Endothelial cell (in vitro differentiated cells): ENCODE measurements at places on chromosomes 7 and 10. TPM values are rescaled to one million over a fixed set of nuclear protein-coding genes. Genes with fewer than 3 reads are reported as not detected.

GNAT3 gene
- not detected for total RNA-seq

C7orf25 gene
- 5.0 TPM for total RNA-seq

CLDN4 gene
- total RNA-seq, result 1.6 TPM

KLF14 gene
- total RNA-seq, result not detected

ARHGEF5 gene
- 11.9 TPM for total RNA-seq

PKD1L1 gene
- total RNA-seq, result 4.8 TPM

TBX20 gene
- 0.36 TPM for total RNA-seq

FZD8 gene
- 45.9 TPM for total RNA-seq

DCLRE1A gene
- total RNA-seq, result 7.5 TPM

RAMP3 gene
- total RNA-seq, result 0.62 TPM

ZNF680 gene
- total RNA-seq, result 17.8 TPM

SSC4D gene
- 15.6 TPM for total RNA-seq

IFIT1B gene
- total RNA-seq, result not detected

CREB5 gene
- 5.6 TPM for total RNA-seq

- no peak for DNase-seq
- no peaks in the 10 kb centered on the region for H3K36me3 ChIP-seq
- H3K4me1 ChIP-seq, result peaks cover 17% of the 10 kb centered on the region
- no peak overlapping the region for H3K27ac ChIP-seq
- H3K27me3 ChIP-seq, result no peaks in the 10 kb centered on the region
Measured at GRCh38 chr7:39075210-39075609, 97.5 kb downstream of the POU6F2 start.

GRCh38 chr7:8371742-8372141 lies 61.7 kb upstream of the NXPH1 start:
- H3K4me3 ChIP-seq, result no peak overlapping the region
- DNase-seq, result no peak
- no peaks in the 10 kb centered on the region for H3K36me3 ChIP-seq
- no peaks in the 10 kb centered on the region for H3K27me3 ChIP-seq
- no peak overlapping the region for H3K27ac ChIP-seq
- no peaks in the 10 kb centered on the region for H3K4me1 ChIP-seq

DNA sequence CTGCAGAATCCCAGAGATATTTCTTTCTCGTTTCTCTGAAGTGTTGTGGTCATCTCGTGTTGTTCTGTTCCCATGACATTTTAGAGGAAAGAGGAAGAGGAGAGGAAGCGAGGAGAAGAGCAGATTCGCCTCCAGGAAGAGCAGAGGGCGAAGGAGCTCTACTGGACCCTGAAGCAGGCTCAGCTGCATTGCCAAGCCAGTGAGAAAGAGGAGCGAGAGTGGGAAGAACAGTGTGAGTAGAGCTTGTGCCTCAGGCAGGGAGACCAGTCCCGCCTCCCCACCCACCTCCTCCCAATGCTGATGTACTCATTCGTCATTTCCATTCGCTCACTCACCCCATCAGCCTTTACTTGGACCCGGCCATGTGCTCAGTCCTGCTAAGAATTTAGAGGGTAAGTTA lies 50.8 kb downstream of the SH2D4B start:
- peaks cover 7% of the 10 kb centered on the region for H3K36me3 ChIP-seq
- H3K27ac ChIP-seq, result no peak overlapping the region
- DNase-seq, result no peak

- H3K27me3 ChIP-seq, result no peaks in the 10 kb centered on the region
- DNase-seq, result no peak
- H3K36me3 ChIP-seq, result no peaks in the 10 kb centered on the region
- H3K4me3 ChIP-seq, result no peak overlapping the region
- no peaks in the 10 kb centered on the region for H3K4me1 ChIP-seq
Measured at GRCh38 chr10:121096617-121097431, 245.7 kb downstream of the WDR11 start.

DNA sequence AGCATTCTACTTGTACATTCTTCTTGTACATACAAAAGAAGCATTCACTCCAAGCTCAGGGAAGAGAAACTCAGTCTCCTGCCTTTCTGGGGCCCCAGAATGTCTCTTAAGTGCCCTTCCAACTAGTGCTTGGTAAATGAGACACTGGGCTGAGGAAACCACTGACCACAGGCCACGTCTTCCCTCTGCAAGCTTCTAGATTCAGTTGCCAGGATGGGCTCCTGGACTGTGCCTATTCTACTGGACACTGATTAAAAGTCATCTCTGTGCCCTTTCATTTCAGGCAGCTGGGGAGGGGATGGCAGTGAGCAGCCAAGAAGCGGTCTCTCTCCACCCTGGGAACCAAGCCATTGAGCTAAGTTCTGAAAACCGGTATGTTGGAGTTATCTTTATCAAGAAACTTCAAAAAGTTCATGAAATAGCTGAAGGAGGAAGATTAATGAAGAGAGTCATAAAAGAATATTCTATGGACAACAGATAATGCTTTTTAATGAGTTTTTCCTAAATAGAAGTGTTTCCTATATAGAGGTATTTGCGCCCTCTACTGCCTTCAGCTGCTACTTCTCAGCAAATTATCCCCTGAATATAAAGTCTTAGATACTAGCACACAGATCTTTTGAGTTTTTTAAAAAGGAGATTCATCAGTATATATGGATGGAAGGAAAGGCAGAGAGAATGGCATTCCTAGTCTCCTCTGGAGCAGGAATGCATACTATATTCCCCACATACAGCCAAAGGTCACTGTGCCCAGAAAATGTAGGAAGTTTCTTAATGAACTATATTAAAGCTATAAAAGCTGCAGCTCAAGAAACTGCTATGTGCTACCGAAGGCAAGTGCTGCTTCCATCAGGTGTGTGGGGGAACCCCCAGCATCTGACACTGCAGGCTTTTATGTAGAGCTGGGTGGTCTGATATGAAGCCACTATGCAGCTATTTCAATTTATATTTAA lies 8.4 kb upstream of the IFIT1B start:
- peak overlapping the region; percentile 58 for H3K27ac ChIP-seq
- peaks cover 6% of the 10 kb centered on the region for H3K27me3 ChIP-seq
- no peak overlapping the region for H3K4me3 ChIP-seq
- no peak for DNase-seq

GRCh38 chr7:149767068-149767467 lies 6.3 kb downstream of the ZNF467 start:
- peaks cover 25% of the 10 kb centered on the region for H3K4me1 ChIP-seq
- no peak for DNase-seq
- H3K27ac ChIP-seq, result no peak overlapping the region
- peak overlapping the region; percentile 85 for H3K4me3 ChIP-seq

- no peak for DNase-seq
- H3K27ac ChIP-seq, result no peak overlapping the region
- H3K36me3 ChIP-seq, result no peaks in the 10 kb centered on the region
- no peaks in the 10 kb centered on the region for H3K4me1 ChIP-seq
- H3K4me3 ChIP-seq, result no peak overlapping the region
- H3K27me3 ChIP-seq, result no peaks in the 10 kb centered on the region
Measured at GRCh38 chr10:4011136-4011812, 226.3 kb upstream of the KLF6 start.

DNA sequence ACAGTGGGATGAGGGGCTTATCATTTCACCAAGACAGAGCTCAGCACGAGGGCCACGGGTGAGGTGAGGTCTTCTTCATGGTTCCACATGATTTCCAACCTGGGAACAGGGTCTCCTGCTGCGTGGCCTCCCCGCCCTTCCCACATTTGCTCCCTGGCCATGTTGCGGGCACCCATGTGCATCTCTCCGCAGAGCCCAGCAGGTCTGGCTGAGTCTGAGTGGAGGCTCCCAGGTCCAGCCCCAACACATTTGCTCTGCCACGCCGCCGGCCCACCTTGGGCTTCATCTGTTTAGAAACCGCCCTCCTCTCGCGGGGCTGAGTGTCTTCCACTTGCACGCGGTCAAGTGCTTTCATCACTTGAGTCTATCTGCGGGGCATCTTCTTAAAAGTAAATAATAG lies 14.8 kb upstream of the PRKAR1B start:
- no peaks in the 10 kb centered on the region for H3K4me1 ChIP-seq
- DNase-seq, result no peak
- no peak overlapping the region for H3K4me3 ChIP-seq
- H3K36me3 ChIP-seq, result peaks cover 32% of the 10 kb centered on the region

DNA sequence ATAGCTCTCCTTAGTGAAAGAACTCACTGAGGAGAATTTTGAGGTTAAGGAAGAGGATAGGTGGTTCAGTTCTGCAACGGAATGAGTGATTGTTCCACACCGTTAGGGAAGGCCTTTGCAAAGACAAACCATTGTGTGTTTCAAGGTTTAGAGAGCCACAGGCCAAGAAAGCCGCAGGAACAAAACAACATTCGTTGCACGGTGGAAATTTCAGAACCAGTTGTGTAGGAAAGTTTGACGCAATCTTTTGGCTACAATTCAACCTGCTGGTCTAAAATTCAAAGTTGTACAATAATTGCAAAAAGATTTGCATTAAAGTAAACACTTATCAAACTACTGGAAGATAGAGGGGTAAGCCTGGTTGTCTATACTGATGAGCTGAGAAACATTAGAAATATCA lies 91.4 kb downstream of the FAM107B start:
- H3K4me3 ChIP-seq, result no peak overlapping the region
- H3K36me3 ChIP-seq, result peaks cover 4% of the 10 kb centered on the region
- no peak for DNase-seq
- H3K27ac ChIP-seq, result no peak overlapping the region
- H3K4me1 ChIP-seq, result peaks cover 12% of the 10 kb centered on the region

DNA sequence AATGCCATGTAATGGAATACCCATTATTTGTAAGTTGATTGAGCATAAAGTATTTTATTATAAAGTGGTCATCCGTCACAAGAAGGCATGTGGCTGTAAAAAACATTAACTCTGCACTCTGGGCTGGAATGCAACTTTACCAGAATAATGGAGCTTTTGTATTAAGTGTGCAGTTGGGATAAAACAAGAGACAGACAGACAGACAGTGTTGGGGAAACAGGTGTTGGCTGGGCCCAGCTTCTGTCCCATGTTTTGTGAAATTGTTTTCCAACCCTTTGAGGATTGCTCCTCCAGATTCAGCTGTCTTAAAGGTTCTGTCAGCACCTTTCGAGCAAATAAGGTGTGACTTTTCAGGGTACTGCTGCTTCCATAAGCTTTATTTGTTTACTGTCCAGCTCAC lies 67.9 kb upstream of the NFKB2 start:
- DNase-seq, result no peak
- H3K4me3 ChIP-seq, result no peak overlapping the region
- no peak overlapping the region for H3K27ac ChIP-seq
- H3K36me3 ChIP-seq, result peaks cover 7% of the 10 kb centered on the region
- H3K27me3 ChIP-seq, result no peaks in the 10 kb centered on the region

GRCh38 chr7:105782391-105783042 lies 93.9 kb downstream of the ATXN7L1 start:
- DNase-seq, result no peak
- H3K4me1 ChIP-seq, result no peaks in the 10 kb centered on the region
- peaks cover 1% of the 10 kb centered on the region for H3K27me3 ChIP-seq
- H3K27ac ChIP-seq, result no peak overlapping the region
- H3K36me3 ChIP-seq, result no peaks in the 10 kb centered on the region

DNA sequence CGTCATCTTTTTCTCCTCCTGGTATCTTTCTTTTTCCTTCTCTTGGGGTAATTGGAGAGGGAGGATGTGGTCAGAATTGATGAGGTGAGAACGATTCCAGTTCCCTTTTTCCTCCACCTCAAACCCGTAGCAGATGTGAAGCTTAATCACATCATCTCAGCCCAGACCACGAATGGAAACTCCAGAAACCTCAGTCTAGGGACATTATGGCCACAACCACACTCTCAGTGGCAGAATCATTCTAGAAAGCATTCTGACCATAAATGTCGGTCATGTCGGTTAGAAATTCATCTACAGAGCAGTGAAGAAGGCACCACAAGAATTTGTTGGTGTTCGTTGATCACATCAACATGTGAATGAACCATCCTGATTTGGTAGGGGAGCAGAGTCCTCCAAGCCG lies 78.7 kb downstream of the GATA3 start:
- H3K4me1 ChIP-seq, result no peaks in the 10 kb centered on the region
- no peak overlapping the region for H3K4me3 ChIP-seq
- DNase-seq, result no peak

DNA sequence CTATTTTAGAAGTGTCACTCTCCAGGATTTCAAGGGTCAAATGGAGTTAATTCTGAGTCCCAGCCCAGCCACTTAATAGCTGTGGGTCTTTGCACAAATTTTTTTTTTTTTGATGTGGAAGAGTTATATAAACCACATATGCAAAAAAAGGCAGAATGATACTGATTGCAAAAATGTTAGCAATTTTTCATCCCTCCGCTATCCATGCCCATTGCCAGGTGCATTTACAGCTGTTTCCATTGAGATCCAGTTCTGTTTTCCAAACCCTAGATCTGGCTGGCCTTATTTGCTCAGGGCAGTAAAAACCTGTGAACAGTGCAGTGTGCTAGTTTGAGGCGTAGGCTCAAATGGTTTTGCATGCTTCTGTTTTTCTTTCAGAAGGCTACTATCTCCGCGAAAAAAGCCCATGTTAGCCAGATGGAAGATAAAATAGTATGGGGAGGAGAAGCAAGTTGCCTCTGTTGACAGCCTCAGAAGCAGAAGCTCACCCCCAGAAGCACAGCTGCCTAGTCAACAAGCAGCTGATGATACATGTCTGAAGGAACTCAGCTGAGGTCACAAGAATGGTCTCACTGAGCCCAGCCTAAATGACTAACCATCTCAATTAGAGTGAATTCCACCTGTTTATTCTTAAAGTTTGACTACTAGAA lies 997 bp upstream of the ZNF138 start:
- no peaks in the 10 kb centered on the region for H3K36me3 ChIP-seq
- H3K4me1 ChIP-seq, result peaks cover 13% of the 10 kb centered on the region
- peaks cover 2% of the 10 kb centered on the region for H3K27me3 ChIP-seq
- no peak overlapping the region for H3K4me3 ChIP-seq
- DNase-seq, result no peak
- H3K27ac ChIP-seq, result no peak overlapping the region

DNA sequence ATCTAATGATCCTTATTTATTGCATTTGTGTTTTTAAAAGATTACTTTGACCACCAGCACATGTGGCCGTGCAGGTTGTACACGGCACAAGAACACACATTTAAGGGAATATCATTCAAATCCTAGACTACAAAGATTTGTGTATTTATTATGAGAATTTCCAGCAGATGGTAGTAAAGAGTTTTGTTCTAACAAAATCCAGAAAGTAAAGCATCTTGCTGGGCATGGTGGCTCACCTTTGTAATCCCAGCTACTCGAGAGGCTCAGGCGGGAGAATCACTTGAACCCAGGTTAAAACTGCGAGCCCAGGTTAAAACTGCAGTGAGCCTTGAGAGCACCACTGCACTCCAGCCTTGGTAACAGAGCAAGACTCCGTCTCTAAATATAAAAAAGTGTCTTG lies 31.5 kb downstream of the MACROH2A2 start:
- H3K4me3 ChIP-seq, result no peak overlapping the region
- peaks cover 24% of the 10 kb centered on the region for H3K36me3 ChIP-seq
- H3K27me3 ChIP-seq, result peaks cover 5% of the 10 kb centered on the region
- no peaks in the 10 kb centered on the region for H3K4me1 ChIP-seq

DNA sequence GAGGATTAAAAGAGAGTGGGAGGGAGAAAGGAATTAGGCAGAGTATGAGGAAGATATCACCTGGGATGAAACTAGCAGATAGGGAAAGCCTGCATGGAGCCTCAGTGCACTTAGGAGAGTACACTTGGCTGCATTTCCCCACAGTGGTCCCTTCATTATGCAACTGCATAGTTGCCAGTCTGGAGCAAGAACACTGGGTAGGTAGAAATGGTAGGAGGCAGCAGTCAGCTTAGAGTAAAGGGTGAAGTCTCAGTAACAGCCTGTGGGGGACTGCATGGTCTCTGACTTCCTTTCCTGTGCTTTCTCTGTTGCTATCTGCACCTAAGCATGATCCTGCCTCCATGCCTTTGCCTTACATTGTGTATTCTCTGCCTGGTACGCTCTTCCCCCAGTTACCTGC lies 14.0 kb upstream of the PCGF5 start:
- H3K4me1 ChIP-seq, result peaks cover 16% of the 10 kb centered on the region
- H3K36me3 ChIP-seq, result no peaks in the 10 kb centered on the region
- no peak for DNase-seq
